ENCODE measurements at places on chromosomes 5 and 9.

GRCh38 chr9:105299190-105299854 lies 54.9 kb downstream of the SLC44A1 start:
- DNase-seq: no peak
- H3K27me3 ChIP-seq: no peaks in the 10 kb centered on the region
- no peak overlapping the region for H3K4me3 ChIP-seq
- H3K4me1 ChIP-seq: peaks cover 12% of the 10 kb centered on the region
- H3K36me3 ChIP-seq: peaks cover 15% of the 10 kb centered on the region

DNA sequence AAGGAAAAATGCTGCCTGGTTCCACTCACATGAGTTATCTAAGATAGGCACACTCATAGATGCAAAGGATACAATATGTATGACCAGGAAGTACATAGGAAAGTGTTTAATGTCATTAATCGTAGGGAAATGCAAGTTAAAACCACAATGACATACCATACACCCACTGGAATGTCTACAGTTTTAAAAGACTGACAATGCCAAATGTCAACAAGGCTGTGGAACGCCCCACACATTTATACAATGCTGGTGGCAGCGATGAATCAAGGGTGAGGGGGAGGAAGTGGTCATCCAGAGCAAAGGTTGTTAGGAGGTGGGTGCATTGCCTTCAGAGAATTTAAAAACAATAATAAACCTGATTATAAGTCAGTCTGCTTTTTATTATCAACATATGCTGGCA lies 437.8 kb downstream of the ARHGEF28 start:
- H3K4me1 ChIP-seq: no peaks in the 10 kb centered on the region
- no peak overlapping the region for H3K27ac ChIP-seq
- no peak overlapping the region for H3K4me3 ChIP-seq

DNA sequence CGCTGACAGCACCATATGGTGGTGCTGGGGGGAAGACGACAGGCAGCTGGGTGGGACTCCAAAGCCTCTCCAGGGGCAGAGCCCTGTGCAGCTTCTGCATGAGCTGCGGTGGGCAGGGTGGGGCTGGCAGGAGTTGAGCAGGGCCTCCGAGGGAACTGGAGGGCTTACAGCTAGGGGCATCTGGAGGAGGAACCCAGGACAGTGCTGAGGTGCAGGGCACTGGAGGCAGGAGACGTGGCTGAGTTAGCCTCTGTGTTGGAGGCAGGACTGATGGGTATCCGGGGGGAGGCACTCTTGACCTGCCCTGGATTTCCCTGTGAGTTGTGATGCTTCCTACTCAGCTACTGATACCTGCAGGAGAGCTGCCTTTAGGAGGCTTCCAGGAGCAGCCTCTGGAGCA lies 45.0 kb downstream of the TENT4A start:
- H3K27me3 ChIP-seq: no peaks in the 10 kb centered on the region
- H3K27ac ChIP-seq: no peak overlapping the region
- DNase-seq: no peak

GRCh38 chr9:4734150-4734549 lies 6.9 kb downstream of the AK3 start:
- peaks cover 2% of the 10 kb centered on the region for H3K36me3 ChIP-seq
- H3K27me3 ChIP-seq: no peaks in the 10 kb centered on the region
- no peak for DNase-seq
- H3K4me1 ChIP-seq: peaks cover 25% of the 10 kb centered on the region
- H3K4me3 ChIP-seq: no peak overlapping the region
- peak overlapping the region; percentile 41 for H3K27ac ChIP-seq

GRCh38 chr5:134328619-134329018 lies 38.4 kb downstream of the CDKL3 start:
- no peak overlapping the region for H3K4me3 ChIP-seq
- no peaks in the 10 kb centered on the region for H3K27me3 ChIP-seq
- H3K36me3 ChIP-seq: no peaks in the 10 kb centered on the region
- no peak for DNase-seq
- H3K27ac ChIP-seq: no peak overlapping the region
- no peaks in the 10 kb centered on the region for H3K4me1 ChIP-seq

GRCh38 chr9:92245005-92245797 lies 48.3 kb downstream of the IARS1 start:
- peaks cover 23% of the 10 kb centered on the region for H3K36me3 ChIP-seq
- DNase-seq: no peak
- no peak overlapping the region for H3K4me3 ChIP-seq
- no peaks in the 10 kb centered on the region for H3K27me3 ChIP-seq
- H3K4me1 ChIP-seq: peaks cover 2% of the 10 kb centered on the region

GRCh38 chr5:83701886-83702285 lies 18.8 kb downstream of the HAPLN1 start:
- peaks cover 48% of the 10 kb centered on the region for H3K27me3 ChIP-seq
- H3K4me3 ChIP-seq: no peak overlapping the region
- no peak for DNase-seq

- H3K27ac ChIP-seq: no peak overlapping the region
- H3K27me3 ChIP-seq: no peaks in the 10 kb centered on the region
- H3K4me1 ChIP-seq: no peaks in the 10 kb centered on the region
- no peak for DNase-seq
- H3K4me3 ChIP-seq: no peak overlapping the region
Measured at GRCh38 chr5:155564541-155564940, 551.0 kb downstream of the KIF4B start.

- DNase-seq: no peak
- no peaks in the 10 kb centered on the region for H3K4me1 ChIP-seq
- no peak overlapping the region for H3K4me3 ChIP-seq
- peaks cover 23% of the 10 kb centered on the region for H3K27me3 ChIP-seq
Measured at GRCh38 chr5:147893820-147894219, 12.5 kb downstream of the C5orf46 start.

GRCh38 chr5:14757850-14758249 lies 93.3 kb downstream of the OTULIN start:
- no peaks in the 10 kb centered on the region for H3K27me3 ChIP-seq
- no peak overlapping the region for H3K4me3 ChIP-seq
- H3K36me3 ChIP-seq: peaks cover 10% of the 10 kb centered on the region
- DNase-seq: no peak
- H3K4me1 ChIP-seq: peaks cover 8% of the 10 kb centered on the region

DNA sequence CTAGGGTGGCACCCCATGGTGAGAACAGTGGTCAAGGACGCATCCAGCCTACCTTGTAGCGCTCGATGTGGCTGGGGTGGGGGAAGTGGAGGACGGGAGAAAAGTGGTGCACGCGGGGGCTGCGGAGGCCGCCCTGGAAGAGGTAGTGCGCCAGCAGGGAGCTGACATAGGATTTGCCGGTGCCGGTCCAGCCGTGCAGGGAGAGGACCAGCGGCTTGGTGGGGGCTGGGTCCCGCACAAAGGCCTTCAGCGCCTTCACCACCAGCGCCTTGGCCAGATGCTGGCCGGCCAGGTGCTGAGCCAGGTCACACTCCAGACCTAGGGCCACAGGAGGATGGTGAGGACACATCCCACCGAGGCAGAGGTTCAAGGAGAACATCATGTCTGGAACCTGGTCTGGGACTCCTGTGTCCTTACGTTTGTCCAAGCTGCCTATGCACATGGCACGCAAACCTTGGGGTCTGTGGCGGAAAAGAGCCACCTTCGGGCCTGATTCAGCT lies 797 bp downstream of the TOR2A start:
- H3K4me1 ChIP-seq: peaks cover 14% of the 10 kb centered on the region
- H3K27ac ChIP-seq: peak overlapping the region; percentile 37
- peak overlapping the region; percentile 94 for H3K4me3 ChIP-seq
- DNase-seq: no peak
- H3K27me3 ChIP-seq: no peaks in the 10 kb centered on the region

GRCh38 chr9:69445251-69445650 lies 120.2 kb downstream of the ENTREP1 start:
- H3K36me3 ChIP-seq: peaks cover 3% of the 10 kb centered on the region
- no peaks in the 10 kb centered on the region for H3K27me3 ChIP-seq
- DNase-seq: no peak
- H3K27ac ChIP-seq: no peak overlapping the region

- DNase-seq: no peak
- peaks cover 7% of the 10 kb centered on the region for H3K27me3 ChIP-seq
- H3K4me1 ChIP-seq: no peaks in the 10 kb centered on the region
- no peak overlapping the region for H3K27ac ChIP-seq
Measured at GRCh38 chr5:109619606-109620005, 70.1 kb upstream of the MAN2A1 start.

- no peak for DNase-seq
- peak overlapping the region; percentile 98 for H3K27ac ChIP-seq
- H3K4me1 ChIP-seq: peaks cover 61% of the 10 kb centered on the region
- H3K36me3 ChIP-seq: peaks cover 9% of the 10 kb centered on the region
- H3K4me3 ChIP-seq: peak overlapping the region; percentile 79
- H3K27me3 ChIP-seq: no peaks in the 10 kb centered on the region
Measured at GRCh38 chr9:131658377-131659129, 81.3 kb downstream of the RAPGEF1 start.

DNA sequence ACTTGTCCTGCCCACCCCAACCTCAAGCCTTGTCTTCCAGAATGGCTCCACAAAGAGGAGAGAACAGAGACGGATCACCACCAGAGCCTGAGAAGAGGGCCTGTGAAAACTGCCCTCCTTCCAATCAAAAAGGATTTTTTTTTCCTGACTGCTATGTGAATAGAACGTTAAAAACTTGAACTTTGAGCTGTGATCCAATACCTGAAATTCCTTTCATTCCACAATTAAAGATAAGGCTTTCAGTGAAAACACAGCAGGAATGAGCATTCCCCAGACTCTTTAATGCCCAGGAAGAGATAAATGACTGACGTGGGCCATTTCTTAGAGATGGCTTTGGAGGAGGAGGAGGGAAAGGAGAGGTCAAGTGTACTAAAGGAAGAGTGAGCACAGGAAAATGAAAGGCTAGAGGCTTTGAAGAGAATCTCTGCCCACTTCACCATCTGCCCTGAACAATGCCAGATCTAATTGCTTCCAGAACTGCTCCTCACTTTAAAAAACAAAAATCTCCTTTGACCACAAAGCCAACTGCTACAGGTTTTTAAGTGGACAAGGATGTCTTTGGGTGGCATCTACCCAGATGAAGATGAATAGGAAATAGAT lies 177.9 kb upstream of the MAP3K1 start:
- peaks cover 46% of the 10 kb centered on the region for H3K4me1 ChIP-seq
- peak overlapping the region; percentile 37 for H3K4me3 ChIP-seq
- H3K36me3 ChIP-seq: no peaks in the 10 kb centered on the region
- no peaks in the 10 kb centered on the region for H3K27me3 ChIP-seq
- H3K27ac ChIP-seq: peak overlapping the region; percentile 99

DNA sequence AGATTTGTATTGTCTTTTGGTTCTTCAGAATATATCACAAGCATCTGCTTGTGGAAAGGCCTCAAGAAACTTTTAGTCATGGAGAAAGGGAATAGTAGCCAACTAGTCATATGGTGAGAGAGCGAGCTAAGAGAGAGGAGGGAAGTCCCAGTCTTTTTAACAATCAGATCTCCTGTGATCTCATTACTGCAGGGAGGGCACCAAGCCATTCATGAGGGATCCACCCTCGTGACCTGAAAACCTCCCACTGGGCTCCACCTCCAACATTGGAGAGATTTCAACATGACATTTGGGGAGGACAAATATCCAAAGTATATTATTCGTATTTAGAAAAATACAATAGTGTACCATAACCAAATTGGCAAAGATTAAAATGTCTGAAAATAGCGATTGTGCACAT lies 99.0 kb downstream of the GABRA1 start:
- no peaks in the 10 kb centered on the region for H3K36me3 ChIP-seq
- no peaks in the 10 kb centered on the region for H3K4me1 ChIP-seq
- no peak overlapping the region for H3K4me3 ChIP-seq
- no peak for DNase-seq
- no peak overlapping the region for H3K27ac ChIP-seq

GRCh38 chr5:81773574-81773973 lies 22.7 kb upstream of the SSBP2 start:
- peaks cover 6% of the 10 kb centered on the region for H3K27me3 ChIP-seq
- DNase-seq: no peak
- peaks cover 5% of the 10 kb centered on the region for H3K4me1 ChIP-seq
- peaks cover 6% of the 10 kb centered on the region for H3K36me3 ChIP-seq

- peaks cover 29% of the 10 kb centered on the region for H3K27me3 ChIP-seq
- no peak for DNase-seq
- H3K4me1 ChIP-seq: no peaks in the 10 kb centered on the region
- H3K36me3 ChIP-seq: no peaks in the 10 kb centered on the region
- no peak overlapping the region for H3K4me3 ChIP-seq
Measured at GRCh38 chr5:88515068-88515467, 246.4 kb upstream of the TMEM161B start.

GRCh38 chr5:57842364-57843058 lies 359.9 kb upstream of the ACTBL2 start:
- peaks cover 45% of the 10 kb centered on the region for H3K27me3 ChIP-seq
- no peaks in the 10 kb centered on the region for H3K36me3 ChIP-seq
- H3K4me1 ChIP-seq: no peaks in the 10 kb centered on the region
- H3K4me3 ChIP-seq: no peak overlapping the region

- H3K27me3 ChIP-seq: no peaks in the 10 kb centered on the region
- no peak overlapping the region for H3K4me3 ChIP-seq
- DNase-seq: no peak
- H3K36me3 ChIP-seq: no peaks in the 10 kb centered on the region
- no peak overlapping the region for H3K27ac ChIP-seq
Measured at GRCh38 chr5:165139721-165140120, 1634.3 kb downstream of the MAT2B start.

- no peak overlapping the region for H3K27ac ChIP-seq
- no peak overlapping the region for H3K4me3 ChIP-seq
- H3K27me3 ChIP-seq: no peaks in the 10 kb centered on the region
- DNase-seq: no peak
- H3K36me3 ChIP-seq: no peaks in the 10 kb centered on the region
- H3K4me1 ChIP-seq: no peaks in the 10 kb centered on the region
Measured at GRCh38 chr5:136732751-136733150, 367.4 kb upstream of the TRPC7 start.

- no peak overlapping the region for H3K27ac ChIP-seq
- no peaks in the 10 kb centered on the region for H3K4me1 ChIP-seq
- no peak overlapping the region for H3K4me3 ChIP-seq
- H3K36me3 ChIP-seq: no peaks in the 10 kb centered on the region
- peaks cover 31% of the 10 kb centered on the region for H3K27me3 ChIP-seq
Measured at GRCh38 chr9:70020991-70021571, 22.6 kb upstream of the MAMDC2 start.

- peaks cover 6% of the 10 kb centered on the region for H3K4me1 ChIP-seq
- H3K4me3 ChIP-seq: no peak overlapping the region
- DNase-seq: no peak
Measured at GRCh38 chr5:147371290-147371689, 136.5 kb downstream of the STK32A start.

- H3K4me1 ChIP-seq: no peaks in the 10 kb centered on the region
- no peak for DNase-seq
- H3K27me3 ChIP-seq: peaks cover 38% of the 10 kb centered on the region
- peaks cover 2% of the 10 kb centered on the region for H3K36me3 ChIP-seq
Measured at GRCh38 chr5:58872670-58873273, 289.9 kb downstream of the RAB3C start.

DNA sequence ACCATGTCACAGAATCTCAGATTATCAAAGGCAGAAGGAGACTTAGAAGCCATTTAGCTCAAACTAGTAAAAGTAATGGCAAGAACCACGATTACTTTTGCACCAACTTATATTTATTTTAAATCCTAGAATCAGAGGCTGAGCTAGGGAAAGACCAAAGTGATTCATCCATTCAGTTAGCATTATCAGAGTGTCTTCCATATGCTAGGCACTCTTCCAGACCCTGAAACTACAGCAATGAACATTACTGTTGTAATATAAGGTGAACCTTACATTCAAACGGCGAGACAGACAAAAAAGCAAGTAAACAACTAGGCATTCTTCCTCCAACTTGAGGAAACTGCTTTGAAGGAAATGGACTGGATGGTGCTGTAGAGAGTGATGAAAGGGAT lies 7.9 kb downstream of the PDE6A start:
- H3K36me3 ChIP-seq: no peaks in the 10 kb centered on the region
- DNase-seq: no peak
- H3K27ac ChIP-seq: no peak overlapping the region
- peaks cover 3% of the 10 kb centered on the region for H3K4me1 ChIP-seq
- peaks cover 49% of the 10 kb centered on the region for H3K27me3 ChIP-seq
- H3K4me3 ChIP-seq: no peak overlapping the region
